ENCODE measurements at places on chromosomes 1 and 21. TPM values are rescaled to one million over a fixed set of nuclear protein-coding genes. Genes with fewer than 3 reads are reported as not detected.

- DNase-seq, result no peak
Observed at GRCh38 chr1:198462365-198463019, 78.0 kb downstream of the ATP6V1G3 start.

DNA sequence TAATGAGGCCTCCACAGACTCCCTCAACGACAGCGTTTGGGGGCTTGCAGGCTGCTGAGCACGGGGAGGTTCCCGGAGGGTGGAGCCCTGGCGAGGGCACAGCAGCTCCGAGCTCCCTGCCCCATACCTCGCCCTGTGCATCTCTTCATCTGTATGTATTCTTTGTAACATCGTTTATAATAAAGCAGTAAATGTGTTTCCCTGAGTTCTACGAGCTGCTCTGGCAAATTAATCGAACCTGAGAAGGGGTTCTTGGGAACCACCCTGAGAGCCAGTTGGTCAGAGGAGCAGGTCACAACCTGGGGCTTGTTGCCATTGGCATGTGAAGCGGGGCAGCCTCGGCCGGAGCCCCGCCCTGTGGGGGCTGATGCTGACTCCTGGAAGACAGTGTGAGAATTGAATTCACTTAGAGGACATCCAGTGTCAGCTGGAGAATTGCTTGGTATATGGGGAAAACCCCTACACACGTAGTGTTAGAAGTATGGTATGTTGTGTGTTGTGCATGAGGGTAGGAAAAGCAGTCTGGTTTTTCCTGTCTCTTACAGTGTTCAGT, 11.5 kb downstream of the SLC37A1 start:
- DNase-seq, result peak; percentile 56

The AK5 gene
- total RNA-seq, result 47.1 TPM

- DNase-seq, result no peak
Observed at GRCh38 chr21:34554227-34554626, 42.2 kb upstream of the KCNE1 start.

The ANKRD35 gene
- total RNA-seq, result 3.8 TPM

DNA sequence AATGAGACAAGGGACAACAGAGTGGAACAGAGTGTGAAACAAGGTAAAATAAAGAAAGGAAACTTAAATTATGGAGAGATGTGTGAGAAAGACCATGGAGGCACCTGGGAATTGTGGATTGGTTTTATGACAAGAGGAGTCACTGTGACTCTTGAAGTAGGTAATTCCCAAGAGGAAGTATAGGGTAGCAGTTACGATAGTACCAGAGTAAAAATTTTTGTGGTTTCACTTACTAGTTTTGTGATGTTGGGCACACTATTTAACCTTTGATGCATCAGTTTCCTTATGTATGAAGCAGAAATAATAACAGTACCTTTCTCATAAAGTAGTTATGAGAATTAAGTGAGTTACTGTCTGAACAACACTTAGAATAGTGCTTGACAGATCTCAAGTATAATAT, 267.9 kb upstream of the DPYD start:
- no peak for DNase-seq

- no peak for DNase-seq
Observed at GRCh38 chr1:179779645-179780272, 36.7 kb downstream of the FAM163A start.

The RNF187 gene
- total RNA-seq, result 96.3 TPM

The GNG12 gene
- 67.8 TPM for total RNA-seq

DNA sequence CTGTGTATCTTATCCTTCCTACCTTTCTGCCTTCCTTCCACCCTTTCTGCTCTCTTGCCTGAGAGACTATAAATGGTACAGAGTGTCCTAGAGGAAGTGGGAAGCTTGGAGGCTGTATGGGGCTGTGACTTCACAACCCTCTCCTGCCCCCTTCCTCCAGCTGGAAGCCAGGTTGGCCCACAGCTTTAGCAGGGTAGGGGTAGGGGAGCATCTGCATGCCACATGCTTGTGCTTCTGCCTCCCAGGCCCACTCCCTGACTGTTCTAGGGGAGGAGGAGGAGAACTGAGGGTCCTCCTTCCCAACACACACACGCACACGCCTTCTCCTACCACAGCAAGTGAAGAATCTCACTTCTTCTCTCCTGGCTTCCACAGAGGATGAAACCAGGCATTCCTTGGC, 3.9 kb upstream of the SLC27A3 start:
- DNase-seq, result no peak

DNA sequence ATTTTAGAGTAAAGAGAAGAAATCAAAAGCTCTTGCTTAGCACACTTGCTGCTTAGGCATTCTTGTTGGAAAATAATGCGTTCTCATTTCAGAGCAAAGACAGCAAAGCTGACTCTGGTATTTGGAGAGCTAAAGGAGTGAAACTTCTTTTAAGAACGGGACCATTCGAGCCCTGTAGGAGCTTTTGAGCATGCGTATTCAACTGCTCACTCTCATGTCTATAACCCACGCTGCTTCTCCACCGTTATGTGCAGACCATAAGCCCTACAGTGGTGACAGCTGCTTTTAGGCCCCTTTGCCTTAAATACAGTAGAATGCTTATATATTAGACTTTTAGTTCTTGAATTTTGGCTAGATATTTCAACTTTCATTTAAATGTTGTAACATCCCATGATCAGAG, 214.2 kb upstream of the CACYBP start:
- DNase-seq, result no peak

DNA sequence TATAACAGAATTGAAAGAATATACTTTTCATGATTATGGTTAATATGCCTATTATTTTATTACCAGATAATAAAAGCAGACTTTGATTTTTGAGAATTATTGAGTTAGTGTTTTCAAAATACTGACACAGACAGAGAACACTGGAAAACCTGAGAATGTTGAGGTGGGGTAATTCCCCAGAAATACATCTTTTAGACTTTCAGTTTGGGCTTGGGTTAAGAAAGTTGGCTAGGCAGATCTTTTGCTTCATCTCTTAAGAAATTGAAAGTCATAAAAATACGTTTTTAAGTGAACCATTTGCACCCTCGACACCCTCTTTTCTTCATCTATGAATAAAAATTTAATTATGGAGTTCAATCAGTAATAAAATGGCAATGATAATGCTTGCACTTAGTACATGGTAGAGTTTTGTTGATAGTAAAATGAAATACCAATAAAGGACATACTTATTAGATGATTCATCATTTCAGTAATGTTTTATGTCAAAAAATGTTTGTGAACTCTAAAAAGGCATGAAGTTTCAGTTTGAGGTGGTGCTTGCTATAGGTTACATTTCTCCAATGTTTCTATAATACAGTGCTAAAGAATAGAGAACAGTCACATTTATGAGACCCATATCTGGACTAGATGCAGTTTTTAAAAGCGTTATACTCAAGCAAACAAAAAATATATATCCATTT, 1.9 kb upstream of the SAMSN1 start:
- DNase-seq, result no peak

GRCh38 chr1:16924216-16924918, 2.6 kb downstream of the CROCC start:
- DNase-seq, result no peak

GRCh38 chr1:53527368-53527767, 68.2 kb downstream of the DMRTB1 start:
- no peak for DNase-seq

The LCE3E gene
- total RNA-seq, result not detected

The RHBG gene
- not detected for total RNA-seq

GRCh38 chr1:232483826-232484225, 146.1 kb downstream of the SIPA1L2 start:
- DNase-seq, result no peak

DNA sequence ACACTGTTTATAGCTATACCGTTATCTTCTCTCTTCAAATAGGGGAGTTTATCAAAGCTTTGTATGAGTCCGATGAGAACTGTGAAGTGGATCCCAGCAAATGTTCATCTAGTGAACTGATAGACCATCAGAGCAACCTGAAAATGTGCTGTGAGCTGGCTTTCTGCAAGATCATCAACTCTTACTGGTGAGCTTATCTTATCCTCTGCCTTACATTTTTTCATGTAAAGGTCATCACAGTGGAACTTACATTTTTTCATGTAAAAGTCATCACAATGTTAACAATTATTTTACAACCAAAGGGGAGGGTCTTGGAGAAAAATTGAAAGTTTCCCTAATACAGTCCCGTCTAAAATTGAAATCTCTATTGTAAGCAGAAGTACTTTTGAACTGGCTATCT, 45.2 kb downstream of the CLEC20A start:
- no peak for DNase-seq

The HUNK gene
- 0.53 TPM for total RNA-seq

DNA sequence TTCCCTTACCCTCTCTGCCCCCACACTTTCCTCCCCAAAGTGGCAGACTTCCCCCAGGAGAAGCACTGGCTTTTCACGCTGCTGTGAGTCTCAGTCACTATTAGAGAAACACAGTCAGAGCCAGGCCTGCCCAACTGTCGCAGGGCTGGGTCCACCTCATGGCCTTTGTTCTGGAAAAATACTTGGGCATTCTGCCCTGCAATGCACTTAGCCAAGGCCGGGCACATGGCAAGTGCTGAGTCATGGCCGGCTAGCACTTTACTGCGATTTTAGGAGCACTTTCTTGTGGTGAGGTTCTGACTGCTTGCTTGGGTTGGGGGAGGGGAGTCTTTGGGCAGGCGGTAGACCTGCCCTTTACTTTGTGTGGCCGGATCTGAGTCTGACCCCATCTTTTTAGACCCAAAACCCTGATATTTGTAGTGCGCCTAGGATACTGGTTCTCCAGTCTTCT, 7.7 kb downstream of the EPHX1 start:
- peak; percentile 80 for DNase-seq
